Fibroblast of the conjunctiva (primary cell): ENCODE measurements at places on chromosomes 13 and 19.

- no peak for DNase-seq
These were observed 833.0 kb downstream of the EFNB2 start for GRCh38 chr13:105702441-105702840.

- DNase-seq: no peak
These were observed 8.4 kb upstream of the ECH1 start for GRCh38 chr19:38839816-38840582.

- DNase-seq: no peak
These were observed 55.9 kb downstream of the SACS start for GRCh38 chr13:23377579-23377978.

DNA sequence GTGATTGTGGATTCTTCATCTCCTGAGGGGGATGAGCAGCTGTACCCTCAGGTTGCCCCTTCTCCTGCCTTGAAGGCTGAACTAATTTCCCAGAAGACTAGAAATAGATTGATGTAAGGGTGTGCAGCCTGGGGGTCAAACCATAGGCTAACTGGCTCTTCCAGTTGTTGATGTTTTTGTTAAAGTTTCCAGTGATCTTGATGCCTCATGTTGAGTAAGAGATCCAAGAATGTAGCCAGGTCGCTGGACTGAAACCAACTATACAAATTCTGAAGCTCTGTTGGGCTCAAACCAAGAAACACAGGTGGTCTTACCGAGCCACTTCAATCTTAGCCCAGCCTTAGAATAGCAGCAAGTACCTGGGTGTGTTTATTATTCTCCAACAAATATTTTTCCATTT is 391.8 kb downstream of the KLF5 start:
- no peak for DNase-seq

- no peak for DNase-seq
These were observed 608 bp downstream of the CCDC8 start for GRCh38 chr19:46412650-46413261.

GRCh38 chr13:32881777-32882145 is 134.5 kb upstream of the KL start:
- DNase-seq: no peak
